Pulmonary artery endothelial cell (primary cell): ENCODE measurements at places on chromosomes 3 and 15.
A peak's percentile ranks its signal among the peaks of the same experiment; 100 is the strongest.

DNA sequence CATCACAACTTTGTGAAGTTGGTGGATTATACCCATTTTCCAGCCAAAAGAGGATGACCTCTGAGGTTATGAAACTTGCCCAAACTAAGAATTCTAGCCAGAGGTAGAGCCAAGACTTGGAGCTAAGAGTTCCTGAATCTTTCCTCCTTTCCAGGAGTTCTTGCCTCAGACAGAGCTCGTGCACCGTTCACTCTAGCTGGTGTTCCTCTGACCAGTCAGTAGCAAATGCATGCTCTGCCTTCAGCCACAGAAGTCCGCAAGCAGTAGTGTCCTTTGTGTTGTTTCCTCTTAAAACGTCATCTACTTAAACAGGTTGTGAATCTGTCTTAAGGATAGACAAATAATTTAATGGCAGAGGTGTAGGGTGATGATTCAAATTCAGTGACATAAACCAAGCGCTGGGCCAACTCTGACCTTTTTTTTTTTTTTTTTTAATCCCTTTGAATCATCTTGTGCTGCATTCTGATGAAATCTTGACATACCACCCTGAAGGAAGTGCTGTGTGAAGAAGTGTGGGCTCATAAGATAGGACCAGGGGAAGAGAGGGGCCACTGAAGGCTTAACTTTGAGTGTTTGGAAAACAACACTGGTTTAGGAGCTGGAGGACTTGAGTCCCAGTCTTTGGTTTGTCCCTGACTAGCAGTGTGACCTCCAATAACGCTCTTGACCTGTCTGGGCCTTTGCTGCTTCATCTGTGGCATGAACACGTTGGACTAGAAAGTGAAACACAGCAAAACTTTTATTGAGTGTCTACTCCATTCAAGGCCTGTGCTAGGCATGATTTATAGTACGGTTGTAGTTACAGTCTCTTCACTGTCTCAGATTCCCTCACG lies 53.4 kb downstream of the ITPR1 start:
- no peak for DNase-seq

DNA sequence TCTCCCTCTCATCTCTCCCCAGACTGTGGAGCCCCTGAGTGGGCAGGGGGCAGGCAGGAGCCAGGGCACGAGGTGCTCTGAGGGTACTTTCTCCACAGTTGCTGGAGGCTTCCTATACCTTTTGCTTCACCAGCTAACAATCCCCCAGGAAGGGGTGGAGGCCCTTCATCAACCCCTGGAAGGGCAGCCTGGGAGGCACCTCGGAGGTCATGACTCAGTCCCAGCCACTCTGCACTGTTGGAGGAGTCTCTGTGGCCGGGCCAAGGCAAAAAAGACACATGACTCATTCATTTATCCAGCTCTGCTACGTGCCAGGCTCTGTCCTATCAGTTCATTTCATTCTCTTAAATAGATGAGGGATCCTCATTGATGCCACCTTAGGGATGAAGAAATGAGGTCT lies 15.6 kb upstream of the KY start:
- DNase-seq: no peak

GRCh38 chr3:58065700-58066167 lies 57.5 kb downstream of the FLNB start:
- no peak for DNase-seq

DNA sequence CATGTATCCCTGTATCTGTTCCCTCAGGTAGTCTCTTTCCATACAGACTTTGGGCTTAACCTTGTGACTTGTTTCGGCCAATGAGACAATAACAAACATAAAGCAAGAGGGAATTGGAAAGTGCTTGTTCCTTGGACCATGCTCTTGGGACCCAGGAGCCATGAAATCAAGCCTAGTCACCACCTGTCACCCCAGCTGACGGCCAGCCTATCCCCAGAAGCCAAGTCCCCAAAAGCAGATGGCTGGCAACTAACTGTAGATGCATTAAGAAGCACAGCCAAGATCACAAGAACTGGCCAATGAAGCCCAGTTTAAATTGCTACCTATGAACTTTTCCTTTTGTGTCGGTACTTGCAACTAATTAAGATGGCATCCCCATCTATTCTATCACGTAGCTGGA lies 822.0 kb downstream of the CADM2 start:
- no peak for DNase-seq

DNA sequence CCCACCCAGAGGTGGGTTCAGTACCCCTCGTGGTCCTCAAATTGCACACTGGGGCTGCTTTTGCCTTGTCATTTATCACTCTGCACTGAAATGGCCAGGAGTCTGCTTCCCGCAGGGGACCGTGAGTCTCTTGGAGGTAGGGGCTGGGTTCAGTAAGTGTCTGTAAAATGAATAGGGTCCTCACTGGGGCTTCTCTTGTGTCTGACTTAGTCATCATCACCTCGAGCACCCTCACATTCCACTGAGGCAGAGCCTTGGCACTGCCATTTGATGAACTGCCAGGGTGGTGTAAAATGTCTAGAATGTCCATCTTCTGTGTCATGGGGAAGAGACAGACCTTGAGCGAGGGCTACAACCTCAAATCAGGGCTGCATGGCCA lies 61.0 kb upstream of the RYK start:
- no peak for DNase-seq

GRCh38 chr3:62876064-62876463 lies 848 bp upstream of the CADPS start:
- DNase-seq: peak; percentile 7

GRCh38 chr3:51588724-51589123 lies 50.2 kb downstream of the RAD54L2 start:
- no peak for DNase-seq

DNA sequence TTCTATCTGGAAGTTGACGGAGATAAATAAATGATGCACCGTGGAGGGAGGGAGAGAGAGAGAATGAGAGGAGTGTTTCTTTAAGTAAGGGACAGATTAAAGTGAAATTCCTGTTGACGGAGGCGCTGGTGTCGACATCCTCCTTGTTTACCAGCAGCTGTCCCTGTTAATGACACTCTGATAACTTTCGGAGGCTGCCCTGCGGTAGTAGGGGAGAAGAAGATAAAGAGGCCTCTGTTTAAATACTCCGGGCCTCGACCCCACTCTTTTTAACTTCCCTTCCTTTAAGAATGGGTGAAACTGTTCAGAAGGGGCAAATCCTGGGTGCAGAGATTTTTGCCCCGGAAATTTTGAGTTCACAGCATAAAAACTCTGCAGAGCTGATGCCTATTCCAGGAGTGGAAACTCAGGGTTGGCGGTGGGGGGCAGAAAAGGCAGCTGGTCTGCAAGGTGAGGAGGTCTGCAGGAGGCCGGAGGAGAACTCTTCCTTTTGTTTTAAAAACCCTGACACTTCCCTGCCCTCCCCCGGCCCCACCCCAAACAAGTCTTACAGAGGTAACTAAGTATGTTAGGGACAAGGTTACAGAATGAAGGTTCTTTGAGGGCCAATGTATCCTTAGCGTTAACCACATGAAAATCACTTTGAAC lies 276.6 kb upstream of the NR2F2 start:
- DNase-seq: no peak

DNA sequence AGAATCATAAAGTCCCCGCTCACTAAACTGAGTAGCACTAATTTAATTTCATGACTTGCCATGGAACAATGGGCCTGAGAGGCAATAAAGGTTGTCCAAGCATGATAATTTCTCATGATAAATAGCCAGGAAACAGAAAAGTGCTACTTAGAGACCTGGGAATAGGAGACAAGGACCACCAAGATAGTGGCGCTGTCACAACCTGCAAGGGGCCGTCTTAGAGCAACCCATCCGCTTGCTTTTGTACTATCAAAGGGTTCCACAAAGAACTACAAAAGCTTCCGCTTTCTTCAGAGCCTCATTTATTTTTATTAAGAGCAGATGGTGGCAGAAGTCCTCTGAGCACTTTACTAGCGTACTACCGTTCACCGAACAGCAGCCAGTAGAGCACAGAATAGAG lies 421.7 kb upstream of the GRM7 start:
- DNase-seq: no peak

- DNase-seq: no peak
Measured at GRCh38 chr15:32869776-32870175, 152.0 kb downstream of the GREM1 start.

- DNase-seq: no peak
Measured at GRCh38 chr3:70137366-70137765, 137.8 kb downstream of the SAMMSON start.

GRCh38 chr3:117997201-117998049 lies 1037.2 kb downstream of the IGSF11 start:
- DNase-seq: peak; percentile 54

- DNase-seq: no peak
Measured at GRCh38 chr15:62390791-62391640, 225.9 kb upstream of the C2CD4B start.

DNA sequence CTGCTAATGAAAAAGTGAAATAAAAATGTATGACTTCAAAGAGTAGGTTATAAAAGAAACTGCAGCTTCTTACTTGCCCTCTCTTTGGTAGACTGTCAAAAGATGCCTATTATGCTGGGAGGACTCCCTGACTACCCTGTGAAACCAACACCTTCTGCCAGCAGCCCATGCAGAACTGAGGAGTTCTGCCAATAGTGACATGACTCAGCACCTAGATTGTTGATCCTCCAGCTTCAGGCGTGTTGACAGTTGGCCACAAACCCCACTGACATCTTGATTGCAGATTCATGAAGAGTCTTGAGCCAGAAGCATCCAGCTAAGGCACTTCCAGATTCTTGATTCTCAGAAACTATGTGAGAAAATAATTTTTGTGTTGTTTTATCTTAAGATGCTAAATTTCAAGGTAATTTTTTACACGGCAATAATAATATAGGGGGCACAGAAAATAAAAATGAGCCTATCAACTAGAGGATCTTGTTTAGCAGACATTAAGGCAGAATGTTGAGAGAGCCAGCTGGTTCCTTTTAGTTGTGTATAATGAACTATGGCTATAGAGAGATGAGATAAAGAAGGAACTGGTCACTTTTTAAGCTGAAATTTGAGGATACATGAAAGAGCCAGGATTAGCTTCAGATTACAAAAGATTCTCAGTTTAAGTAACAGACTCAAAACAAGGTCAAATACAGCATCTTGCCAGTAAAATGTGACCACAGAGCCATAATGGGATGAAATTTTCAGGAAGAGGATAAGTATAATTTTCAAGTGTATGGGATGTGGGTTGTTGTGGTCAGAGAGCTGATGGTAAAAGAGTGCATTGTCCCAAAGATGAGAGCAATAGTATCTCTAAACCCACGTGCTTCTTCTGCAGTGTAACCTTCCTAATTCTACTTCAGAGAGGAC lies 588.7 kb upstream of the CBLB start:
- no peak for DNase-seq

DNA sequence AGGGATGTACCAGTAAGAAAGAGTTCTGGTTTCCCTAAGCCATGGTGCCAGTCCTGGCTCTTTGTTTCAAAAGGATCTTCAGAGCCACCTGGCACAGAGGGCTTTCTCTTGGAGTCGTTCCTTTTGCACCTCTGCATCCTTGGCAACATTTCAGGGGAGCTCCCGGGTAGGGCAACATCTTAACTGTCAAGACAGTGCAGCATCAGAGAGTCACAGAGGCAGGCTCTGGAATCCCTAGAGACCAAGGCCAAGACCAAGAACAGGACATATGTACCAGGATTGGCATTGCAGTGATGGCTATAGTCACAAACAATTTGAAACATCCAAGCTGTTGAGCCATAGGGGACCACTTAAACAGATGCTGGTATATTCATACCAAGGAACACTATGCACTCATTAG lies 129.4 kb upstream of the ADPGK start:
- DNase-seq: no peak

DNA sequence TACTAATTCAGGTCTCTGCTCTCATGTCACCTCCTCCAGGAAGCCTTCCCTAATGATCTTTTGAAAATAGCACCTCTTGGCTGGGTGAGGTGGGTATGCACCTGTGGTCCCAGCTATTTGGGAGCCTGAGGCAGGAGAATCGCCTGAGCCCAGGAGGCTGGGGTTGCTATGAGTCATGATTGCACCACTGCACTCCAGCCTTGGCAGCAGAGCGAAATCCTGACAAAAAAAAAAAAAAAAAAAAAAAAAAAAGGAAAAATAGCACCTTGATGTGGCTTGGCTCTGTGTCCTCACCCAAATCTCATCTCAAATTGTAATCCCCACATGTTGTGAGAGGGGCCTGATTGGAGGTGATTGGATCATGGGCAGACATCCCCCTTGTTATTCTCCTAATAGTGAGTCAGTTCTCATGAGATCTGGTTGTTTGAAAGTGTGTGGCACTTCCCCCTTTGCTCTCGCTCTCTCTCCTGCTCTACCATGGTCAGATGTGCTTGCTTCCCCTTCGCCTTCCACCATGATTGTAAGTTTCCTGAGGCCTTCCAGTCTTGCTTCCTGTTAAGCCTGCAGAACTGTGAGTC lies 11.2 kb upstream of the RNU6-1 start:
- no peak for DNase-seq

DNA sequence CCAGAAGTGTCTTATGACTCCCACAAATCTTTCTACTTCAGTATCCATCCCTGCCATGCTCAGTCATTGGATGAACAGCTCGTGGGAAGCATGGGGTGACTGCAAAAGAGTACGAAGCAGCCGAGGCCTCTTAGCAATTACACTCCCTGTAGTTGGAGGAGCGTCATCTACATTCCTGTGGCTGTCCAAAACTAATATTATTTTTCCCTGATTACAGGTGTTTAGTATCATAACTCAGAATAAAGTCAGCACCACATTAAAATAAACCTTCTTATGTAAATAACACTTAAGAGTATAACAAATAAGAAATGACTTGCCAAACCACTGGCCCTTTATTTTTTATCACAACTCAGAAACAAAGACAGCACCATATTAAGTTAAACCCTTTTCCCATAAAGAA lies 141.5 kb downstream of the PLOD2 start:
- DNase-seq: no peak

GRCh38 chr3:180808823-180809575 lies 103.5 kb upstream of the FXR1 start:
- no peak for DNase-seq

DNA sequence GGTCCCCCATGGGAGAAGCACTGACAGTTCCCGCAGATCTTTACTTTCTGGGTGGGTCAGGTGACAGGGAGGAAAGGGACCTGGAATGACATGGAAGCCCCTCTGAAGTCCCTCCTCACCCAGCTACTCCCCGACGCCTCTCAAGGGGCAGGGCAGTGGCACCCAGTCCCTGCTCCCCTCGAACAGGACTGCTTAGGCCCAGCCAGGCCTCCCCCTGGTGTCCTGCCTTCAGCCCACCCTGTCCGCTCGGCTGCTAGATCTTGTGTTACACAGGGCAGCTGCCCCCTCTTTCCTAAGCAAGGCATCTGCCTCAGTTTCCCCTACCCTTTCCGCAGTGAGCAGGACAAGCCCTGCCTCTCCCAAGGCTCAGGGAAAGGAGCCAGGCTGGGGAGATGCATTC lies 226.5 kb downstream of the XXYLT1 start:
- no peak for DNase-seq

GRCh38 chr15:66180531-66181097 lies 72.9 kb downstream of the MEGF11 start:
- no peak for DNase-seq

DNA sequence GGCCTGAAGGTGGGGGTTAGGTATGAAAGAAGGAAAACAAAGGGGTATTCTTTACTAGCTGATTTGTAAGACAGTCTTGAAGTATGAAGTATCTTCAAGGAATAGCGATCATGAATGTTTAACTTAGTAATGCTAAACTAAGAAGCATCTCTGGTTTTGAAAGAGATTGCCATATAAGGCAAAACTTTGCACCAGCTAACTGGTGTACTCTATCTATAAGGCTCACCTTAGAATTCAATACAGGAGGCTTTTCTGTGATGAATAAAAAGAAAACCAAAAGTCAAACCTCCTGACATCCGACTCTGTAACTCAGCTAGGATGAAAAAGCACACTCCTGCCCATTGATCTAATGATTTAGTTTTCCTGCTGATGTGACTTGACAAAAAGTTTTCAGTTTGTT lies 54.7 kb downstream of the FOXP1 start:
- no peak for DNase-seq
